ENCODE measurements at places on chromosomes 5 and 9.

GRCh38 chr9:115192835-115193525 is 75.0 kb upstream of the TNC start:
- DNase-seq = no peak

GRCh38 chr9:111451570-111451969 is 32.6 kb downstream of the ECPAS start:
- no peak for DNase-seq

DNA sequence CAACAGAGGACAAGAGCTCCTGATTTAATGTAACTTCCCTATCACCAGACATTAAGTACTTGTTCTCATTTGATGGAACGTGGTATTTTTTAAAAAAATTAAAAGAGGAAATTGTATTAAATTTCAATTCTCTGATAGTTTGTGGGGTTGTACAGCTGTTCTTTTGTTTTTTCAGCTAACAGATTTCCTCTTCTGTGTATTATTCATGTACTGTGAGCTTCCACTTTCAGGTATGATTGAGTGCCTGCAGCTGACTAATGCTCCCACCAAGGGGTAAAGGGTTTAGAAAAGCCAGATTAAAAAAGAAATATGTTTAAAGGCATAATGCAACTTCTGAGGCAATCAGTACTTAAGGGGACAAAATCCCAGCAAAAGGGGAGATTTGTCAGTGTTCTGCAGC is 117.7 kb upstream of the ACTBL2 start:
- DNase-seq = no peak

GRCh38 chr5:176389135-176390123 is 878 bp downstream of the HIGD2A start:
- no peak for DNase-seq

- no peak for DNase-seq
Observed at GRCh38 chr9:136019681-136020060, 58.5 kb upstream of the UBAC1 start.

- no peak for DNase-seq
Observed at GRCh38 chr9:20507431-20507830, 114.9 kb downstream of the MLLT3 start.

- DNase-seq = no peak
Observed at GRCh38 chr5:79488775-79489174, 25.2 kb downstream of the HOMER1 start.

- no peak for DNase-seq
Observed at GRCh38 chr5:72509401-72509800, 2.2 kb upstream of the ZNF366 start.

DNA sequence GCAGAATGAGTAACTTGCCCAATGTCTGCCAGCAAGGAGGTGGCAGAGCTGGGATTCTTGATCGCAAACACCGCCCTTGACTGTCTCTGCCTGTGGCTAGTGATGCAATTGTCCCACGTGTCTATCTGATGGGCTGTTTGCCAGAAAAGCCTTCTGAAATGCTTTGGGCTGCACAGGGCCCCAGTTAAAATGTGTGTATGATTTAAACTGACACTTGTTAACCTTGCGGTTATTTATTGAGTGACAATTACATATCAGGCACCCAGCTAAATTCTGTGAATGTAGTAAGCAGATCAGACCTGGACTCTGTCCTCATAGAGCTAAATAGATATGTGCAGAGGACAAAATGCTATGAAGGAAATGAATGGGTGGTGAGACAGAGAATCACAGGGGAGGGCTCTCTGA is 11.6 kb upstream of the IL12B start:
- peak; percentile 17 for DNase-seq

GRCh38 chr9:89743216-89743572 is 138.4 kb downstream of the GADD45G start:
- DNase-seq = no peak

Measured in activated T-helper 1 cell treated with anti-CD3 and anti-CD28 coated beads, Interleukin-2, amount 50 U/mL, for 16 hours (primary cell).